RPMI8226 (cell line): ENCODE measurements at places on chromosomes 2 and 18.
A peak's percentile ranks its signal among the peaks of the same experiment; 100 is the strongest.

- DNase-seq = peak; percentile 72
Measured at GRCh38 chr2:68423966-68424650, 43.0 kb downstream of the FBXO48 start.

- DNase-seq = no peak
Measured at GRCh38 chr2:180205621-180206235, 198.6 kb upstream of the CWC22 start.

DNA sequence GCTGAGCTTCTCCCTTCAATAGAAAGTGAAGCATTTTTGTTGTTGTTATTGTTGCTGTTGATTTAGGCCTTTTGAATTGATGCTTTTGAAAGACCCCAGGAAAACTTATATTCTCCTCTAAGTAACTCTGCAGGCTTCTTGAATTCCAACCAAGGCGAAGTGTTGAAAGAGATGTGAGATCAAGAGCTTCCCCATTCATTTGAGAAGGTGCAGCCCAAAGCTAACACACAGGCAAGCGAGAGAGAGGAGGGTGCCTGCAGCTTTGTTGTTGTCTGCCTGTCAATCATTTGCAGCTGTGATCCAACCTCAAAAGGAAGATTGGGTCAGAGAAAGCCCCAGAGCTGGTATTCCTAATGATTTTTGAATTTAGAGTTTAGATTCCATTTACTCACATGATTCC is 963.6 kb upstream of the CNTNAP5 start:
- DNase-seq = no peak

- no peak for DNase-seq
Measured at GRCh38 chr2:36451512-36451911, 95.9 kb downstream of the CRIM1 start.

DNA sequence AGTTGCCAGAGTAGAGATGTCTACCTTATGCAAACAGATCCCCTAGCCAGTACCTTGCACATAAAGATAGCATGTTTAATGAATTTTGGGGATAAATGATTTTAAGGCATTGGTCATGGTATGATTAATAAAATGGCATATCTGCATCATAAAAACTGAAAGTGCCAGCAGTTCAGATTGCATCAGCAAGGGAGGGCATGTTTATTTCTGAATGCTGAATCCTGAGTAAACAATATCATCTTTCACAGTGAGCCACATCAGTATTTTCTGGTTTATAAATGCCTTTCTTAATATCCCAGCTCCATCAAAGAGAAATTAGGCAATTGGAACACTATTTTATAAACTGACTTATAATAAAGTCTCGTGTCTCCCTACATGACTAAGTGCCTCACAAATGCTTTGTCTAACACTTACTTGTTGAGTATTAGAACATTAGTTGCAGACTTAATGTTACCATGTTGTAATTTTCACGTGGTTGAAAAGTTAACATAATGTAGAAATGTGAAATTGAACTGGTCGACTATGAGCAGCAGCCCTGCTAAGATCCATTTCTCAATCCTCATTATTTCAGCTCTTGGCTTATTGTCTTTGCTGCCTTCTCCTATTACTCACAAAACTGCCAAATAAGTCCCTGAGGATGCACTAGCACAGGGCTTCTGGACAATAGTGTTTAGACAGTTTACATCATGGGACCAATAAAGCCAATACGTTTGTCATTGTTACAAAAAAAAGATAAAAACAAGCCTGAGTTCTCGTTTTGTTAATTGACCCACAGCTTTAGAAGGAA is 48.0 kb downstream of the LANCL1 start:
- no peak for DNase-seq

- no peak for DNase-seq
Measured at GRCh38 chr2:205850611-205851010, 168.3 kb downstream of the NRP2 start.

GRCh38 chr18:61569176-61569892 is 236.1 kb downstream of the CDH20 start:
- DNase-seq = no peak

DNA sequence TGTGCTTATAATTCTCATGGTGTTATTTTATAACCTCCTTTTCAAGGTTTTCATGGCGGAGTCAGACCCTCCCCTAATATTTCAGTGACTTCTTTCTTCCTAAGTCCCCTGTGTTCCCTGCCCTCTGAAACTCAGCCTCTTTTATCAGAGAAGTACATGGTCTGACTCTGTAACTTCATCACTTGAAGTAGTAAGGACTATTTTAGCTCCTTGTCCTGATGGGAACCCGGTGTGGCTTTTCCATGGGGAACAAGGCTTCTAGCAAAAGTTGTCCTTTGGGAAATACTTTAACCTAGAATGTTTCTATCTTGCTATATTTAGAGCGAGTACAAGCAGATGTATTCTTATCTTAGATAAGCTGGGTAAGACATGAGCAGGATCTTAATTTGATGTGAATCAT is 117.5 kb downstream of the TRIB2 start:
- no peak for DNase-seq

DNA sequence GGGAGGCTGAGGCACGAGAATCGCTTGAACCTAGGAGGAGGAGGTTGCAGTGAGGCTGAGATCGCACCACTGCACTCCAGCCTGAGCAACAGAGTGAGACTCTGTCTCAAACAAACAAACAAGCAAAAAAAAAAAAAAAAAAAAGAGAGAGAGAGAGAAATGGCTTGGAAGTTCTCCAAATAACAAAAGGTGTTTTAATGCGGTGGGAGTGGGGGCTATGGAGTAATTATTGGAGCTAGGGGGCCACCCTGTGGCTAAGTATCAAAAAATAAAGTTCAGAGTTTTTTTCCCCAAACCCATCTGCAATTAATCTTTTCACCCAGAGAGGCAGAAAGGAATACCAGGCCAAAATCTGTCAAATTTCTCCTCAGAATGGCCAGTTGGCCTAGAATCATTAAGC is 23.0 kb upstream of the CEP68 start:
- peak; percentile 64 for DNase-seq

DNA sequence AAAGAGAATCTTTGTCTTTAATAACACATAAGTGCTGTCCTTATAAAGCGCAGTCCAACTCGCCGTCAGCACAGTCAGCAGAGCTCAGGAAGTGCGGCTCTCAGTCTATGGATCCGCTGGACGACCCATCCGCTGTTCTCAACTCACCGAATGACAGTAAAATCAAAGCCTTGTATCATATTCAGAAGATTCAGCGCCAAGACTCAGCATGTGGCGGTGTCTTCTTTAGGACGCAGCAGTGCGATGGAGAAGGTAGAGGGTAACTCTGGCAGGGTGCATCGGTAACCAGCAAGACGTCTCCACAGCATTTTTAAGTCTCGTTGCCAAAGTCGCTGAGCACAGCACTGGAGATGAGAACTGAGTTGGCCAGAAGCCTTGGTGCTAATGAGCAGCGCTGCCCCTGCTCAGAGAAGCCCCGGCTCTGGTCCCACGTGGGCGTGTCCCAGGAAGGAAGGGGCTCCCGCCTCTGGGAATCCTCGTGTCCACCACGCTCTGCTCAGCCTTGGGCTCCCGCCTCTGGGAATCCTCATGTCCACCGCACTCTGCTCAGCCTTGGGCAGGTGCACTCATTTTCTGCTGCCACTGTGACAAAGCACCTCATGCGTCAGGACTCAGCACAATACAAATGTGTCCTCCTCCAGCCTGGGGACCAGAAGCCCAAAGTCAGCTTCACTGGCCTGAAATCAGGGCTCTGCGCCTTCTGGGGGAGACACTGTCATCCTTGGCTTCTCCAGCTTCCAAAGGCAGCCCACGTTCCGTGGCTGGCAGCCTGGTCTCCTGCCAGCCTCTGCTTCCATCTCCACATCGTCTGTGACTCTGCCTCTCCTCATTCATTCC is 238.0 kb upstream of the SALL3 start:
- DNase-seq = no peak

GRCh38 chr18:29188760-29189159 is 1011.8 kb upstream of the CDH2 start:
- no peak for DNase-seq

DNA sequence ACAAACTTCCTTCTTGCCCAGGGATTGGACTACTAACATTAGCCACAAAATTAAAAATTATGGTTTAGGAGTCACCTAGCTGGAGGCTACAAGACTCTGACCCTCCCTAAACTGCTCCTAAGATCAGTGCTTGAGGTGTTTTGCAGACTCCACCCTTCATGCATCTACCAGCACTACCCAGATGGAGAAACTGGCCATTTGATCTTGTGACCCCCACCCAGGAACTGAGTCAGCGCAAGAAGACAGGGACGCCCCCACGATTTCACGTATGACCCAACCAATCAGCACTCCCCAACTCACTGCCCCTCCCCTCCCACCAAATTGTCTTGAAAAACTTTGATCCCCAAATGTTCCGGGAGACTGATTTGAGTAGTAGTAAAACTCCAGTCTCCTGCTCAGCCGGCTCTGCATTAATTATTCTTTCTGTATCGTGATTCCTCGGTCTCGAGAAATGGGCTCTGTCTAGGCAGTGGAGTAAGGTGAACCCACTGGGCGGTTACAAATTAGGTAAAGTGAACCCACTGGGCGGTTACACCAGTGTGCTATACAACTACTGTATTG is 40.1 kb upstream of the CCDC88A start:
- no peak for DNase-seq

DNA sequence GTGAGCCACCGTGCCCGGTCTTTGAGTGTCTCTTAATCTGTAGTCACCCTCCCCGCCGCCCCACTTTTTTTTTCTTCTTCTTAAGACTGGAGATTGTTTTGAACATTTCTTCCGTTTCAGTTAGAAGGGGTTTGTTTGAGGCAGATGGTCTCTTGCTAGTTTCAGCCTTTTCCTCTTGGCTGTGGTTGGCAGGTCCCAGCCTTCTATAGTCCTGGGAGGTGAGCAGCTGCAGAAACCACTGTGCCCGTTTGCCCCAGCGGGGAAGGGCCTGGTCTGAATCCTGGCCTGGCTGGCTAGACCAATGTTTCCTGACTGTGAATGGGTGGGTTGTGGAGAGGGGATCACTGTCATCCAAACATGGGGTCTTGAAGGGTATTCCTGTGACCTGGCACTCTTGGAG is 30.1 kb upstream of the MCFD2 start:
- DNase-seq = no peak

DNA sequence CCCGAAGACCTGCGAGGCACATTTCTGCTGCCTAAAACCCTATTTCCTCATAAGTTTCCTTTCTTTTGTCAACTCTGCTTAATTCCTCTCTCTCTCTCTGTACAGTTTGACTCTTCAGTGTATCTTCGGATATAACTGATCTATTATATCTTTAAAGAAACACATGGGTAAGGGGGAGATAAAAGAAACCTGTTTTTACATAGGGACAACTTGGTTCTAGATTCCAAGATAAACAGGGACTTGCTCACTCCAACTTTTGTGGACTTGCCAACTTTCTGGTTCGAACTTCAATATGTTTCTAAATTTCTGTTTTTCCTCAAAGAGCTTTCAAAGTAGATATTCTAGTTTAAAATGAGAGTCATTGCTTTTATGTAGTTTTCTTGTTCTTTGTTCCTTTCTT is 182.7 kb upstream of the EPC2 start:
- DNase-seq = no peak

DNA sequence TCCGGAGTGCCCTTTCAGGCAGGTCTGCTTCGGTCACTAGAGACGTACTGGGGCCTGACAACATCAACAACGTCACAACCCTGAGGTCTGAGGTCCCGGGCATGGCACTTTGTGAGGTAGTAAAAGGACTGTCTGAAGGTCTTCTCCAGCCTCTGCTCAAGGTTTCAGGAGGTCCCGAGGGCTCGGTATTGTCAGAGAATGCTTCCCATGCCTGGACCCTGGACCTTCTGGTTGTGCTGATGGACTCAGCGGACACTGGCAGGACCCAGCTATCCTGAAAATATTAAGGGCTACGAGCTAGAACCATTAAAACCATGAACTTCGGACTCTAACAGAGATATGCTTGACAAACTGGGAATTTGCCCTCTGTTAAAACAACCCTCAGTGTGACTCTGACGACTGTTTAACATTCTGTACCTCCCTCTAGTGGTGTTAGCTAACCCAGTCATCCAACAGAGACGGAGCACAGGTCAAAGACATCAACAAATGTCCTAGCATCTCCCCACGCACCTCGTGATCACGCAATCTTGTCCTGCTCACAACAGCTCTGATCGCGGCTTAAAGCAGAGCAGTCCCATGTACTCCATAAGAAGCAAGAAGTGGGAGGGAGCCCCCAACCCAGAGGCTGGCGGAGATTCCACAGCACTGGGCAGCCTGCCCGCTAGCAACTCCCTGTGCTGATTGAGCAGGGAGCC is 96.5 kb downstream of the CCDC93 start:
- DNase-seq = no peak

GRCh38 chr2:5442736-5443135 is 249.4 kb upstream of the SOX11 start:
- DNase-seq = no peak

- DNase-seq = peak; percentile 47
Measured at GRCh38 chr18:24187049-24187448, 48.2 kb downstream of the CABYR start.

DNA sequence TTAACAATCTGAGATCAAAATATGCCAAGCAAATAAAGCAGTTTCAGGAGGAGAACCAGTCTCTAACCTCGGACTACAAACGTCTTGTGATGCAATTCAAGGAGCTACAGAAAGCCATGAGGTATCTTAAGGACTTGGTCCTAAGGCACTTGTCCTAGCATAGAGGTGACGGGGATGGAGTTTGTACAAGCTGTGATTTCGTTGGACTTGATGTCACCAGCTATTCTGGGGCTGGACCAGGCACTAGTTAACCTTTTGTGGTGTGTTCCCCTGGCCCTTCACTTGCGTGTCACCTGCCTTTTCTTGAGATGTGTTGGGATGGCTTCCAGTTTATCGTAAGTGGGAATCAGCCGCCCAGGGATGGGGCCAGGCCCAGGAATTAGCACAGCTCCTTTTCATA is 33.7 kb downstream of the OTOF start:
- DNase-seq = no peak

- DNase-seq = no peak
Measured at GRCh38 chr18:26863122-26863879, 2.2 kb downstream of the AQP4 start.

DNA sequence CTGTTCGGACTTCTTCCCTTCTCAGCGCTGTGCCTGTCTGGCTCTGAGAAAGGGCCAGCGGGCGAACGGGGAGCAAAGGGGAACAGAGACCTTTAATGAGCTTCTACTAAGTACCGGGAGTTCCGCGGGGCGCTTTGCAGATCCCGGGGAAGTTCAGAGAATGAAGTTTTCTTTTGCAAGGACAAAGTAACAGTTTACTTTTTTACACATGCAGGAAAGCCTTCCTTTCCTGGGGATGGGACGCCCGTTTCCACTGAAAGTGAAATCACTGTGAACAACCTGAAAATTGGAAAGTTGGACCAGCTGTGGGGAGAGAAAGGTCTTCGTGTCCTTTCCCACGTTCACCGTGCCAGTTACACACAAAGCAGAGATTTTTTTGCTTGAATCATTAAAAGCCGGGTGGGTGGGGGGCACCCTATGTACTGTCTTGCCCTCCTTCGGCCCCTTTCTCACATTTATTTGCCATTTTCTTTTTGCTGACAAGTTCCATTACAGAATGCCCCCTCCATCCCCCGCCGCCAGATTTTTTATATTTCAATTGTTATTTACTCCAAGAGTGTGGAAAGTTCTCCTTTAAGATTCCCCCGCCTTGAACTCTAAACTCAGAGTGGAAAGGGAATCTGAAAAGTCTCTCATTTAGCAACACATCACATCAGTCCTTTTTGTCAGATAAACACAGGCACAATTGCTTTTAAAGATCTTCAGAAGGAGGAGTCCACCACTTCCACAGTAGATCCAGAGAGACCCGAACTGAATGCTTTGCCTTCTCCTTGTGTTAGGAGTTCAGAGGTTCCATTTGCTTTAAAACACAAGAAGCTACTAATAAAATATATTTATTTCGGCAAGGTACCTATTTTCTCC is 1.1 kb upstream of the FN1 start:
- DNase-seq = peak; percentile 43
